NCI-H526 treated with DMSO at 0.1 percent for 48 hours (cell line): ENCODE measurements at places on chromosomes 5 and 9.
A peak's percentile ranks its signal among the peaks of the same experiment; 100 is the strongest.

- DNase-seq: peak; percentile 25
Measured at GRCh38 chr9:21392270-21392669, 7.1 kb upstream of the IFNA2 start.

DNA sequence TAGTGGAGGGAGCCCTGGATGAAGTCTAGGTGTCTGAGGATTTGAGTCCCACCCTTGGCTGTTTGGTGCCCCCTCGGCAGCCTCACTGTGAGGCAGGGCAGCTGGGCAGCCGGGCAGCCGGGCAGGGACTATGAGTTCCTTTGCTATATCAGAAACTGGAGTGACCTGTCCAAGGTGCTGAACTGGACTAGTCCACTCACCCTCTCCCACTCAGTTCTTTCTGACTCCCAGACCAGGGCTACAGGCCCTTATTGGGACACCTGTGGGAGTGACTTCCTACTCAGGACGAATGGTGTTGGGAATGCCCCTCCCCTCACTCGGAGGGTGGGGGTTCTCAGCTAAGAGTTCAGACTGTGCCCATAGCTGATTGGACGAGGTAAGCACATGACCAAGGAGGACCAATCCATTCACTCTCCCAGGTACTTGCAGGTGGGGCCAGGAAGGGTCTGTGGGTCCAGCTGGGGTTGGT lies 34.1 kb upstream of the RAPGEF1 start:
- no peak for DNase-seq

GRCh38 chr5:4156889-4157288 lies 561.3 kb downstream of the IRX1 start:
- no peak for DNase-seq

- no peak for DNase-seq
Measured at GRCh38 chr9:27022920-27023319, 17.4 kb upstream of the LRRC19 start.

- no peak for DNase-seq
Measured at GRCh38 chr5:81639556-81639955, 111.3 kb downstream of the SSBP2 start.

DNA sequence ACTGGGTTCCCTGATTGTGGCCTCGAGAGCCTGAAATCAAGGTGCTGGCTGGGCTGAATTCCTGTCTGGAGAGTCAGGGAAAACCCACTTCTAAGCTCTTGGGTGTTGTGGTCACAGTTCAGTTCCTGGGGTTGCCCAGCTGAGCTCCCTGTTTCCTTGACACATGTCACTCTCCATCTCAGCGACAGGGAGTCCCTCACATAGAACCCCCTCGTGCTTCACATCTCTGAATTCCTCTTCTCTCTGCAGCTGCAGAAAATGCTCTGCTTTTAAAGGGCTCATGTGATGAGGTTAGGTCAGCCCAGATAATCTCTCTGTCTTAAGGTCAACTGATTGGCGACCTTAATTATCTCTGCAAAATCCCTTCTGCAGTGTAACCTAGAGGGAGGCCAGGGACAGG lies 53.5 kb upstream of the NFIL3 start:
- no peak for DNase-seq

DNA sequence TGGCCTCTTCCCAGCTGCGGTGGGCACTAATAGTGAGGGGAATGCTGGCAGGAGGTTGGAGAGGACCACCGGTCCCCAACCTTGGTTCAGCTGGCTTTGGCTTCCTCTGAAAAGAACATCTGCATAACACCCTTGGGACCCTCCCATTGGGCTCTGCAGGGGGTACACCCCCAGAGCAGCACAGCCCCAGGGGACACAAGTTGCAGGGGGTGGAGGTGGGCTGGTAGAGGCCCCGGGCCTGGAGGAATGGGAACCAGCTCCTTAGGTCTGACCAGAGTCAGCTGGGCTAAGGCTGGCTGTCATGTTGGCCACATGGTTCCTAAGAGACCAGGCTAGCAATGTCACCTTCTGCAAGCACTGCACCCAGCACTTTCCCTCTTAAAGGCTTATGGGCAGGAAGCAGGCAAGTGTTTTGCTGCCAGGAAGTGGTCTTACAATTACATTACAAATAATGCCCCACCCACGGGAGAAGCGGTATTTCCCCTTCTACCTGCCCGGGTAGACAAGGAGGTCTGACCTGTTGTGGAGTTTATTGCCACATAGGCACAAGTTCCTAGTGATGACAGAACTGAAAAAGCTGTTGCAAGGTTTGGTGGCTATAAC lies 18.1 kb downstream of the GCNT4 start:
- no peak for DNase-seq

- DNase-seq: no peak
Measured at GRCh38 chr5:33888587-33888986, 3.2 kb downstream of the ADAMTS12 start.

- no peak for DNase-seq
Measured at GRCh38 chr9:79224672-79225433, 346.9 kb upstream of the TLE4 start.

DNA sequence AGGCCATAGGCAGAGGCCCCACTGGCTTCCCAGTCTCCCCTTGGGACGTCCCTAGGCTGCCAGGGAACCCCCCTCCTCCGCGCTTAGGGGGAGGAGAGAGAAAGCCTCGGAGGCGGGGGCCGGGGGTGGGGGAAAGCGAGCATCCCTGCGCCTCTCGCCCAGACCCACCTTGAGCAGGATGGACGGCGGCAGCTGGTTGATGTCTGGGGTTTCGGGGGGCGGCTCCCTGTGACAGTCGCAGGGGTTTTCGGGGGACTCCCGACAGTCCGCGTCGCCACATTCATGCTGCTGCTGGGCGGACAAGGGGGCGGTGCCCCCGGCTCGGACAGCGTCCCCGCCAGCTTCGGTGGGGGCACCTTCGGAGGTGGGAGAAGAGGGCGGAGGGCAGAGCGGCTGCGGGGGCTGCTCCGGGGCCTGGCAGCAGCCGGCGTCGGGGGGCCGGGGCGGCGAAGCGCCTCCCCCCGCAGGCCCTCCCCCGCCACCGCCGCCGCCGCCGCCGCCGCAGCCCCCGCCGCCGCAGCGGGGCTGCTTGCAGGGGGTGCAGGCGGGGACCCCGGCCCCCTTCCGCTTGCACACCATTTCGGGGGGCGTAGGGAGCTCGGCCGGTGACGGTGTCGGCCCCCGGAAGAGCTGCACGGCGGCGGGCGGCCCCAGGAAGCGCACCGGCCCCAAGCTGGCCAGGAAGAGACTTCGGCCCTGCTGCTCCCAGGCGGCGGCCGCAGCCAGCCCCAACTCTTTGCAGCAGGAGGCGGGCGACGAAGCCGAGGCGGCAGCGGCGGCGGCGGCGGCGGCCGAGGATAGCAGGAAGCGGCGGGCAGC lies 1.2 kb downstream of the FBXL17 start:
- no peak for DNase-seq

GRCh38 chr5:17087035-17087434 lies 130.4 kb upstream of the BASP1 start:
- no peak for DNase-seq

DNA sequence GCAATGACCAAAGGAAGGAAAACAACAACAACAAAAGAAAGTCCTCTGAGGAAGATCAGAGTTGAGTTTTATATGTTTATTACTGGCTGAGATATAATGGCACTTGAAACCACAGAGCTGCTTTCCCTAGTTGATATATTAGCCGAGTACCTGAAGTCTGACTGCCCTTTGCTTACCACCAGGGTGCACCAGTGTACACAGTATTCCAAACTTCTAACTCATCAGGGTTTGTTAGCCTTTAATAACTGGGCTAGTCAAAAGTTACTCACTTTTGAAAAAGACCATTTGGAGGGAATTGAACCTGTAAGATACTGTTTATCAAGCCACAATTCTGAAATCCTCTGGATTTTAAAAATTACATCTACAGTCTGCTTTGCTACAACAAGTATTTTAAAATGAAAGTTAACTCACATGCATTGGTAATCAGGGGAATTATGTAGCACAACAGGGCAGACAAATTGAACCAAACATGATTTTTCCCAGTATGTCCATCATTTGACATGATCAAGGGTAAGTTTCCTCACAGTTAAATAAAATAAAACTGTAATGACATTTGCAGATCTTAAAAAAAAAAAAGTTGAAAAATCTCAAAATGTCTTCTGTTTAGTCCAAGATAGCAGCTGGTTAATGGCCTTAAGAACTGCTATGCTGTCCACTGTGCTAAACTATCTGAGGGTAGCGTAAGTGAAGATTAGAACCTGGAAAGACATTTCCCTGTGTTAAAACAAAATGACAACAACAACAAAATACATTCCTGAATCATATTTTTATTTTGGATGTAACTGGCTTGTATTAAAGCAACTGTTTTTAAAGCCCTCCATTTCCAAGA lies 57.3 kb upstream of the C6 start:
- DNase-seq: peak; percentile 47

DNA sequence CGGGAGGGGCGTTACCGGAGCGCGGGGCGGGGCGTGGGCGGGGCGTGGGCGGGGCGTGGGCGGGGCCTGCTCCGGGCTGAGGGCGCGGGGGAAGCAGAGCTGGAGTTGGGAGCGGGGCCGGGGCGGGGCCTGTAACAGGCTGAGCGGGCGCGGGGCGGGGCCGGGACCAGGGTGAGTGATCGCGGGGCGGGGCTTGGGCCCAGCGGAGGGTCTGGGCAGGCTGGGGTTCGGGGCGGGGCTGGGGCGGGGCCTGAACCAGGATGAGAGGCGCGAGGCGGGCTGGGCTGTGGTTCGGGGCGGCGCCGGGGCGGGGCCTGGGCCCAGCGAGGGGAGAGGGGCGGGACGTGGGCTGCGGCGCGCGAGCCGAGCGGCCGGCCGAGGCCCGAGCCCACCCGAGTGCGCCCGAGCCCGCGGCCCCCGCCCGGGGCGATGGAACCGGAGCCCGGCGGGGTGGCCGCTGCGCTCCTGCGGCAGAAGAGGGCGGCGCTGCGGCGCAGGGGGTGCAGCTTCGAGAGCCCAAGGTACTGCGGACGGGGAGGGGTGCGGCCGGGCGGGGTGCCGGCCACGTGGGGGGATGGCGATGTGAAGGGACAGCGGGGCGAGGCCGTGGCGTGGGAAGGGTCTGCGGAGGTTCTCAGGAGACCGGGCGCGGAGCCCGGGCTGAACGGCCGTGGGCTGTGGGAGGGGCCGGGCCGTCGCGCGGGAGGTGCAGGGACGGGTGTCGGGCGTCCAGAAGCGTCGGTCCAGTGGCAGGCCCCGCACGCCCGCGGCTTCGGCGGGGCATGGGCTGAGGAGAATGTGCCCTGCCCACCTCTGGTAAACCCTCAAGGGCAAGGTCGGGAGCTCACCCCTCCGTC lies 39.5 kb upstream of the GARNL3 start:
- peak; percentile 32 for DNase-seq

DNA sequence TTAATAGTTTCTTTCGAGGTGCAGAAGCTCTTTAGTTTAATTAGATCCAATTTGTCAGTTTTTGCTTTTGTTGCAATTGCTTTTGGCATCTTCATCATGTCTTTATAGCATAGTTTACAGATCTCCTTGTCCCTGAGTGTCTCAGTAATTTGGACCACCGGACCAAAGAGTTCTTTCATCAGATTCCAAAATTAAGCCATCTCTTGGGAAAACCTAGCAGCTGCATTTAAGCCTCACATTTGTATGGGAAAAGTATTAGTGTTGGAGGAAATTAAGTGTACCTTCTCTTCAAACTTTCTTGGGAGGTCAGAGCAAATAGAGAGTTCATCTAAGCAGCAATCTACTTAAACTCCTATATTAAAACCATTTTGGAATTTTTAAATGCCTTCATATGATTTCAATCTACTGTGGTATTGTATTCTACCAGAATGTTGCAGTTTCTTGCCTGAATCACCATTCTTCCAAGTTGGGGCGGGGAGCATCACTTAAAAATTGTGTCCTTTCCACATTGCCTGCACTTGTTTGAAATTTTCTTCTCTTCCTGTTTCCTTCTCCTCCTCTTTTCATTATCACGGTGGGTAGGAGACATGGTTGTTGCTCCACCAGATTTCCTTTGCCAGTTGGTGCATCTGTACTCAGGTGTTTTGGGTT lies 97.3 kb upstream of the DAB2 start:
- no peak for DNase-seq

DNA sequence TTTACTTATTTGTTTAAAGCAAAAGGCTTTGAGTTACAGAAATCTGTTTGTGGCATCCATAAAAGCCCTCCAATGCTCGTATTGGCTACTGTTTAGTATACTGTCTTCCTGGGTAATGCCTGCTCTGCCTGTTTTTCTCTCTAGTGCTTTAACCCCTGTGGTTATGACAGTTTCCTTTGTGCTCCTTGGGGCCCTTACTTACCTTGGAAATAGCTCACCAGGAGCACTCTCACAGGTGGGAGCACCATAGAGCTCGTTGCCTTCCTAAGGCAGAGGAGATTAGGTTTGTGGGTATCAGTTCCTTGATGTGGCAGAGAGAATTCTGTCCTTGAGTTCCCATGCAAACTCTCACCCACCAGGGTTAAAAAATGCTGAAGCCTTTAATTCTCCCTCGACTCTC lies 242.8 kb downstream of the CDH18 start:
- DNase-seq: no peak

DNA sequence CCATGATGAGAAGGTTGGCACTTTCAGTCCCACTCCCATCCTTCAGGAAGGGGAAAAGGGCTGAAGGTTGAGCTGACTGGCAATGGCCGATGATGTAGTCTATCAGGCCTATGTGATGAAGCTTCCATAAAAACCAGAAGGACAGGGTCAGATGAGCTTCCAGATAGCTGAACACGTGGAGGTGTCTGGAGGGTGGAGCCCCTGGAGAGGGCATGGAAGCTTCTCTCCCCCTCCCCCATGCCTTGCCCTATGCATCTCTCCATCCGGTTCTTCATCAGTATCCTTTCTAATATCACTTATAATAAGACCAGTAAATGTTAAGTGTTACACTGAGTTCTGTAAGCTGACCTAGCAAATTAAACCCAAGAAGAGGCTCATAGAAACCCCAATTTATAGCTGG lies 32.6 kb upstream of the SMU1 start:
- DNase-seq: no peak

DNA sequence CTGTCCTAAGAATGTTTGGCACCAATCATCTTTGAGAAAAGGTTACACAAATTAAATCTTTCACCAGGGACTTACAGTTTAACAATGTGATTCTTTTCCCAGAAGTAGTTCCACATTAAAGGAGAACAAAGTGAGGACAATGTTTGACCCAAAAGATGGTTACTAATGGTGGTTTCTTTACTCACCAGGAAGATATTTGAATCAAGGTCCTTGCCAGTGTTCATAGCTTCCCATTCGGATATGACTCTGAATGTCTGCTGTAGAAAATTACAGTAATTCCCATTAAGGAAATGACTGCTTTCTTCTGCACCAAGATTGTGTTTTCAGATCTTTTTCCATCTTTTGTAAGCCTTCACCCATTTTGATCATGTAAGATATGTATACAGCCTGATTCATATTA lies 114.6 kb upstream of the ADAMTSL1 start:
- no peak for DNase-seq

- no peak for DNase-seq
Measured at GRCh38 chr9:21281275-21281674, 23.8 kb downstream of the IFNA5 start.

GRCh38 chr5:145931718-145932117 lies 4.7 kb upstream of the SH3RF2 start:
- DNase-seq: no peak

DNA sequence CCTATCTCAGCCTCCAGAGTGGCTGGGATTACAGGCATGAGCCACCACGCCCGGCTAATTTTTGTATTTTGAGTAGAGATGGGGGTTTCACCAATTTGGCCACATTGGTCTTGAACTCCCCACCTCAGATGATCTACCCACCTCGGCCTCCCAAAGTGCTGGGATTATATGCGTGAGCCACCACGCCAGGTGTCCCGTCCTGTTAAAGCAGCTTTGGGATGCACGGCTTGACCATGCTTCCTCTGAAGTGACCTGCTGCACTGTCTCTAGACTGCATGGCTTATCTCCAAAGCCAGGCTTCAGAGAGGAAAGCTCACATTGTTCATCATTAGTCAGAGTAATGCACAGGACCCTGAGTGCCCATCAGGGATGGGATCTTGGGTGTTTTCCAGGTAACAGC lies 45.4 kb downstream of the SEMA4D start:
- no peak for DNase-seq
